Stimulated activated CD4-positive, alpha-beta T cell treated with anti-CD3 and anti-CD28 coated beads, Interleukin-15, amount 100 ng/mL, for 1 hour (primary cell): ENCODE measurements at places on chromosomes 6 and 20.

- no peak for DNase-seq
These were observed 2.8 kb downstream of the ITPR3 start for GRCh38 chr6:33623895-33624381.

DNA sequence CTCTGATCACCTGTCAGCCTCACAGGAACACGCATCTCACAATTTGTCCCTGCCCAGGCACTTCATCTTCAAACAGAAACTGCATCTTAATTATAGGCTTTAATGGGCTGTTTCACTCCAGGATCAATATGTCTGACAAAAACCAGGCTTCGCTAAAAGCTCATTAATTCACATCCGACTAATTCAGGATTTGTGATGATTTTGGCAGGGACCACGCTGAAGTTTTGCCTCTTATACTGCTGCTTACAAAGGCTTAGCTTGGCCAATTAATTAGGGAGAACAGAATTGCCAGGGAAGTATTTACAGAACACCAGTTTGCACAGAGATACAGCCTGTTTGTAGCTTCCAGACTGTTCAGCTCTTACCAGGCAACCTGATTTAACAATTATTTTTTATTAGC lies 541.0 kb upstream of the SPTLC3 start:
- DNase-seq, result no peak

- DNase-seq, result no peak
These were observed 56.8 kb upstream of the HINT3 start for GRCh38 chr6:125899726-125900182.

- no peak for DNase-seq
These were observed 79.9 kb downstream of the FNDC1 start for GRCh38 chr6:159249128-159249527.

- DNase-seq, result no peak
These were observed 1044.6 kb upstream of the EYS start for GRCh38 chr6:66751630-66752029.

- no peak for DNase-seq
These were observed 119.4 kb downstream of the TBX18 start for GRCh38 chr6:84645000-84645399.

GRCh38 chr6:7574500-7574899 lies 15.5 kb upstream of the SNRNP48 start:
- no peak for DNase-seq

GRCh38 chr6:145629478-145629877 lies 105.8 kb downstream of the EPM2A start:
- DNase-seq, result no peak

DNA sequence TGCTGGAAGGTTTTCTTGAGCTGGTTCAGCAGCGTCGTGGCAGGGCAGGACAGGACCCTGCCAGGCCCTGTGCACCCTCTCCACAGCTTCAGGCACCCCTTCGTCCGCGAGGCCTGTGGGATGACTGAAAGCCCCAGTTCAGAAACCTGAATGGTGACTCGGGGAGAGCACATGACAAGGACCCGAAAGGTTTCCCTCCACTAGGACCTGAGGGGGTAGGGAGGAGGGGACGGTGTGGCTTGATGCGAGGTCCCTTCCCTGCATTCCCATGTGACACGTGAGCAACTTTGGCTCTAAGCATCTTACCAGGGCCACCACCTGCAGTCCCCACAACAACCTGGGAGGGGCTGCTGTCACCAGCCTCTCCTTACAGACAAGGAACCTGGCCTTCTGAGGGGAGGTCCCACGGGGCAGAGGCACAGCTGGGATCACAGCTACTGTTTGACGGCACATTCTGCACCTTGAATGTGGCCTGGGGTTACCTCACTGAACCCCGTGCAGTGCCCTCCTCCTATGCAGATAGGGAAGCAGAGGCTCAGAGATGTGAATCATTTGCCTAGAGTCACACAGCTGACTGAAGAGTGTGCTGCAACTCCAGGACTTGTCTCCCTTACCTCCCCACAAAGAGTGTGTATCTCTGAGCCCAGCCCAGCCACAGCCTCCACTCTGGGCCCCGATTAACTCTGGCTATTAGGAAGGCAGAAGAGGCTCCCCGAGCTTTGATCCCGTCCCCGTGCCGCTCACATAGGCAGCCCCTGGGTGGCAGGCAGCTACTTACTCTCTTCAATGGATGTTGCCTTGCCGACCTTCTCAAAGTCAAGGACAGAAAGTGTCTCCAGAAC lies 84.6 kb downstream of the PTPN1 start:
- no peak for DNase-seq

DNA sequence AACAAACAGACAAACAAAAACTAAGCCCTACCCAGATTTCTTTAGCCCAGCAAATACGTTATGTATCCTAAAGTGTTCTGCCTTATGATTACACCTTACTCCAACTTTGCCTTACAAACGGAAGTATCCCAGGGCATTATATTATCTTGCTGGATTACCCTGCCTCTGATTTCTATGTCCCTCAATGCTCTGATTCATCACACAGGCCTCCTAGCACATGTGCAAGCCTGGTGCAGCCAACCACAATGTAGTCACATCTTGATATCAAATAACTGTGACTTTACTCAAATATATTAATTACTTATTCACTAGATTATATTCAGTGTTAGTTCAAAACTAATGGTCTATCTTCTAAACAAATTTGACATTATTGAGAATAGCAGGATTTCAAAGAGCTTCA lies 598.6 kb downstream of the TBC1D32 start:
- DNase-seq, result no peak

GRCh38 chr6:40885139-40885774 lies 153.8 kb downstream of the UNC5CL start:
- DNase-seq, result no peak

DNA sequence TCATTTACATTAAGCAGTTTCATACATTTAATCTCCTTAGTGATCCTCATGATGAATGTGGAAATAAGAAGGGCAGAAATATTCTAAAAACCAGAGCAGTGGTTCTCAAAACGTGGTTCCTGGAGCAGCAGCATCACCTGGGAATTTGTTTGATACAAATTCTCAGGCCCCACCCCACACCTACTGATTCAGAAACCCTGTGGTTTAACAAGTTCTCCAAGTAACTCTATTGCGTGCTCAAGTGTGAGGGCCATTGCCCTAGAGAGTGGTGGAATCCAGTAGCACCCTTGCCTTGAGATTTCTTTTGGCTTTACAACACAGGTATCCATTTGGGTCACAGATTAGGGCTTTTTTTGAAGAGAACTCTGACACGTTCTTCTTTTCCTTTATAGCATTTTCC lies 354.6 kb upstream of the FLRT3 start:
- DNase-seq, result no peak

DNA sequence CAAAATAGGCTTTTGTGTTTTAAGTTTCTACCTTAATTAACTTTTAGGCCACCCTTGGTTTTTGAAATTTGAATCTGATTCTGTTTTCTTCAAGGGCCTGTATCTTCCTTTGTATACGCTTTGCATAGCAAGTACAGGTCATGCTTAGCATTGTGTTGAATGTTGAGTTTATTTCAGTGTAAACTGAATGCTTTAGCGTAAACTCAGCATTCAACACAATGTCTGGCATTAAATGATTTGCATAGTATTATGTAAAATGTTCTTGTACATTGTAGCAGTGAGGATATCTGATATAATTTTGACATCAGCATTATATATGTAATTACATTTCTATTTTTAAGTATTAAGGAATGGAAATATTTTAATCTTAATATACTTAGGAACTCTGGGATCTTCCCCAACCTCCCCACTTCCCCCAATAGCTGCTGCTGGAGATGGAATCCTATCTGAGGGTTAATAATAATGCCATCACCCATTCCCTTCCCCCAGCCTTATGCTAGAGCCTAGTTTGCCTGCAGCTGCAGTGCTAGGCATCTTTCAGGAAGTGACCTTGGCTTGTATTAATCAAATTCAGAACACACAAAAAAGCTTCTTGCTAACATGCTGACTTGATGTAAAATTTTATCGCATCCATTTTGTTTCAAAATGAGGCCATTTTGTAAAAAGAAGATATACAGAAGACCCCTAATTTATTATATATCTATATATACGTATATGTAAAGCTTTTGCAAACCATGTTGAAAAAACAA lies 73.1 kb downstream of the NCOA3 start:
- no peak for DNase-seq

- no peak for DNase-seq
These were observed 816.4 kb downstream of the EYS start for GRCh38 chr6:64890609-64891008.

DNA sequence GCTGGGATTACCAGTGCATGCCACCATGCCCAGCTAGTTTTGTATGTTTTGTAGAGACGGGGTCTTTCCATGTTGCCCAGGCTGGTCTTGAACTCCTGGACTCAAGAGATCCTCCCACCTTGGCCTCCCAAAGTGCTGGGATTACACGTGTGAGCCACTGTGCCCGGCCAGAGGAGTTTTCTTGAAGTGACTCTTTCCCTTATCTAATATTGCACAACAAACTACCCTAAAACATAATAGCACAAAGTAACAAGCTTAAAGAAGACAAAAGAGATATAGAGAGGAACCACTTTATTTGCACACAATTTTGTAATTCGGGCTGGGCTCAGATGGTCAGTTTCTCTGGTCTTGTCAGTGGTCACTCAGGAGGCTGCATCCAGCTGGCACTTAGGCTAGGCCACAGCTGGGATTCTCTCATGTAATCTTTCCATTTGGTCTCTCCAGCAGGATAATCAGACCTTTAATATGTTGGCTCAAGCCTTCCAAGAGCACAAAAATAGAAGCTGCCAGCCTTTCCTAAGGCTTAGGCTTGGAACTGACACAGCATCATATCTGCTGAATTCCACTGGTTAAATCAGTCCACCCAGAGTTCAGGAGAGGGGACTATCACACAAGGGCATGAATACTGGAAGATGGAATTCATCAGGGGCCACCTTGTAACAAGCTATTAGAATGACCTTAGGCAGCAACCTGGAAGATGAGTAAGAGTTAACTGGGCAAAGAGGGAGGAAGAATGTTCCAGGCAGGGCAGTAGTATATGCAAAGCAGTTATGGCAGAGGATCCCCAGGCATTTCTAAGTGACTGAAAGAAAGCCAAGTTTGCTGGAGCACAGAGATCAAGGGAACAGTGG lies 56.7 kb upstream of the PNRC1 start:
- DNase-seq, result no peak

DNA sequence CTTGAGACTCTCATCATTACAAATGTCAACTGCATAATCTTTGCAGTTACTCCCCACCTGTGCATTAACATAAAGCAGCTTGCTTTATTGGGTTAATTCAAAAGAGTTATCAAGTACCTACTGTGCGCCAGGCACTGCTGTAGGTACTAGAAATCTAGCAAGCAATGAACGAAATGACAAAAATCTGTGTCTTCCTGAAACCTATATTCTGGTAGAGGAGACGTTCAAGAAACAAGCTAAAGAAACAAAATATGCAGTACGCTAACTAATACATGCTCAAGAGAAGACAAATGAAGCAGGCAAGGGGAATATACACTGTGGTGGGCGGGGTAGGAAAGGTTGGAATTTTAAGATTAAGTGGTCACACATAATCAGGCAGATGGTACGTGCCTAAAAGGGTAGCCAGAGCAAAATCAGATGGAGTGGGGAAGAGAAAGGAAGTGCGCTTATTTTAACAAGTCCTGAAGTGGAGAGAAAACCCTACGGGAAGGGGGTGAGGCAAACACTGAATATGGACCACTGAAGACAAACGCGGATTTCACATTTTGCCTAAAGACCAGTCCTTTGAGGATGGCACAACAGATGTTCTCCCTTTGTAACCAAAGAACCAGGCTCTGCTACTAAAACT lies 1.2 kb downstream of the ELOVL2 start:
- DNase-seq, result no peak

DNA sequence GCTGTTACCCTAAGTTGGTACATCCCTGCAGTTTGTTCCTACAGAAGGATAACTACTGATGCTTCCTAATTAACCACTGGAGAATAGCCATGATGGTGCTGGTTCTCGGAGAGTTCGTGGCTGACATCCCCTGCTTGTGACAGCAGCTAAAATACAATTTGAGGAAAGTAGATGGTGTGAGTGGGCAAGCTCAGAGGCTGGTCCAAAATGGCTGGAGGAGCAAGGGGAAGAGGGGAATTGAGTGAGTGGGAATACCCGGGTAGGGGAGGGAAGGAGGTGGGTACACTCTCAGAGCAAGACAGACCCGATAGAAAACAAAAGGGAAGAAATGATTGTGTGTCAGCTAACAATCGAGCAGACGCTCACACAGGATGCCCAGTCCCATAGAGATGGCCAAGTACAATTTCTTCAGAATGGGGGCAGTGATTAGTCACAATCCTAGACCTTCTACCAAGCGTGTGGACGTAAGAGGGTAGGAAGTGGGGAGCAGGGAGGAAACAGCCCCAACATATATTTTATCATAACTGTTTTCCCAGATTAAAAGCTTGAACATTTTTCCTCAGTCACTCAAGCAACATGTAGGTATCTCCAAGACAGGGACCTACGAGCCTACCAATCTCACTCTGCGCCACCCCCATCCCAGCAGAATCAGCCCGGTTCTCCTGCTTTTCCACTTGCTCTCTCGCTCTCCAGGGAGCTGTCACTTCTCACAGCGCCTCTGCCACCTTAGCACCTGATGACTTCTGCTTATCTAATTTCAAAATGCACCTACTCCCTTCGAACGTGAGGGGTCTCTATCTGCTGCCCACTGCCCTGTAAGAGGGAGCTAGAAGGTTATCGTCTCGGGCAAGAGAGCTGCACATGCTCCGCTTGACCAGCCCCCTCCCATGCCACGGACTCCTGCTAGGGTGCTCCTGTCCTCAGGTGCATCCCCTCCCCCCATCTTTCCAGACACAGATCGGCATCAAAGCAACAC lies 26.2 kb downstream of the RIPOR2 start:
- no peak for DNase-seq

DNA sequence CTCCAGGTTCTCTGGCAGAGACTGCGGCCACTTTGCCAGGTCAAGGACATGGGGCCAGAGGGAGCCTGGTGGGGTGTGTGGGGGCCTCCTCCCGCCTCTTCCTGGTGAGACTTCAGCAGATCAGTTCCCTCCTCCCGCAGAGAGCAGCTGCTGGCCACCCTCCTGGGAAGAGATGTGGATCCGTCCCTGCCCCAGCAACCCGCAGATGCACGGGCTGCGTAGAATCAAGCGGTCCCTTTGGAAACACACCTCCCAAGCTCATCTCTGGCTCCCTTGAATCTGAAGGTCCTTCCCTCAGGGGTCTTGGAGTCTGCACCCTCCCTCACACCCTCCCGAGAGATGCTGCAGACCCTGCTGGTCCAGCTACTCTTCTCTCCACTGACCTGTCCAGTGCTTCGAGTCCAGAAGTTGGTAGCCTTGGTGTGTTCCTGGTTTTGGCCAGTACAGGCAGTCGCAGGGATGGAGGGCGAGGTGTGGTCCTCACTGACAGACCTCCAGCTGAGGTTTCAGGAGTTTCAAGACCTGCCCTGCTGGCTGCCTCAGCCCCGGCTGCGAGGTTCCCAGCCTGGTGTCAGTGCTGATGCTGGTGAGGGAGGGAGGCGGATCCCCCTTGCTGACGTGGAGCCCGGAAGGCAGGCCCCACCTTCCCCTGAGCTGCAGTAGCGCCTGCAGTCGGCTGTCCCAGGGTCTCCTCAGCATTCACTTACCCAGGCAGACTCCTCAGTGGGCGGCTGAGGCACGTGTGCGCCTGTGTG lies at the start of gene NPBWR2:
NPBWR2 (minus strand) TSS at position 585 of the 755 bp plus-strand sequence. CDS start 734 bp downstream, outside the sequence.
- DNase-seq, result no peak
